Brain (organoid and tissue), 16 donors: ENCODE measurements at places on chromosomes 1 and 21. TPM values are rescaled to one million over a fixed set of nuclear protein-coding genes. Genes with fewer than 3 reads are reported as not detected.

GRCh38 chr1:58308206-58308605, 238.3 kb downstream of the OMA1 start:
- no peak for DNase-seq

MMEL1 gene
- polyA plus RNA-seq: 1.3 TPM

- no peak for DNase-seq
Measured at GRCh38 chr1:156471496-156472490, 28.8 kb downstream of the MEF2D start.

- no peak for DNase-seq
Measured at GRCh38 chr21:25246546-25246945, 360.7 kb downstream of the MRPL39 start.

TMEM61 gene
- polyA plus RNA-seq: 11.7 TPM

GRCh38 chr1:243801378-243801777, 48.7 kb downstream of the AKT3 start:
- no peak for DNase-seq

DNA sequence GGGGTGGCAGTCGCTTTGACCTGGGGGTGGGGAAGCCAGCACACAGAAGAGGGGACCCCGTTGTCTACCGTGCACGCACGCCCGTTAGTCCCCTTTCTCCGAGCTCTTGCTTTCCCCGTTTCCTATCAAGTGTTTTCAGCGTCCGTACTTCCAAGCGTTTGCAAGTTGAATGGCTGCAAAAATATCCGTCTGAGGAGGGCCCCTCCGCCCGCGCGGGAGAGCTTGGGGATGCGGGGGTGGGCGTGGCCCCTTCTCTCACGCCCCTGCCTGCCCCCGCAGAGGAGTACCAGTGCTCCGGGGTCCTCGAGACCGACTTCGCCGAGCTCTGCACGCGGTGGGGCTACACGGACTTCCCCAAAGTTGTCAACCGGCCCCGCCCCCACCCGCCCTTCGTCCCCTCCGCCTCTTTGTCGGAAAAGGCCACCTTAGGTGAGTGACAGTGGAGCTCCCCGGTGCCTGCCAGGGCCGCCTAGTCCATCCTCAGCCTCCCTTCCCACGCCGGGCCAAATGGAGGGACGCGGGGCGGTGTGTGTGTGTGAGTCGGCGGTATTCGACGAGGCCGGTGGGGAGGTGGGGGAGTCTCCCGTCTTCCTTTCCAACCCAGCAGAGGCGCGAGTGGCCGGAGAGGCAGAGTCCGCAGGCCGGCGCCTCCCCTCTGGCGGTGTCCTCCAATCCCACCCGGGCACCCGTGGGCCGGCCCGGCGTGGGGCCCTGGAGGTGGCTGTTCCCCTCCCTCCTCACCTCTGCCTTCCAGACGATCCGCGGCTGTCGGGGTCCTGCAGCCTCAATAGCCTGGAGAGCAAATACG, 3.4 kb downstream of the LRRC71 start:
- no peak for DNase-seq

DNA sequence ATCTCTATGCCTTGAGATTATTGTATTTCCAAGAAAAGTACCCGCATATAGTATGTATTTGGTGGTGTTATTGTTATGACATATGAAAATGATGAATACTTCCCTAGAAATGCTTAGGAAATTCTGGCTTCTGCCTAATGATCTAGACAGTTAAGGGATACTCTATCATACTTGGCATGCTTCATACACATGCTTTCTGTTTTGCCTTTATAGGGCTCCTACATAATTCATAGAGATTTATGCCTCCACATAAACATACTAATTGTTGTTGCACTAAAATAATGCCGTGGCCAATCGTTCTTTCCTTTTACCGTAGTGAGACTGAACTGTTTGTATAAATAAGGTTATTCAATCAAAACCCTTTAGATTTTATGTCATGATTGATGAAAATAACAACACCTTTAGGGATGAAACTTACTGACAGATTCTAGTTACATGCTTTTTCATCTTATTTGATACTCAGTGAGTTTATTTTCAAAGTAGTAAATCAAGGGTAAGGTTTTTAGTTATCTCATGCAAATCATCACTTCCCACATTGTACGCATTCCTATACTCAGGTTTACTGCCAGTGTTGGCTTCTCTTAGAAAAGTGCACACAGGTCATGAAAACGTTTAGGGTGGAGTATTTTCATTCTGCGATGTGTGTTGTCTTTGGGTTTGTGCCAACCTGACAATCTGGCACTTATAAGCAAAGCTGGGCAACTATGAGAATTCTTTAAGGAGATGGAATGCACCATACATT, 40.5 kb upstream of the SCYL3 start:
- DNase-seq: no peak

- peak; percentile 57 for DNase-seq
Measured at GRCh38 chr1:228465571-228466146, 21.5 kb upstream of the RNF187 start.

DNA sequence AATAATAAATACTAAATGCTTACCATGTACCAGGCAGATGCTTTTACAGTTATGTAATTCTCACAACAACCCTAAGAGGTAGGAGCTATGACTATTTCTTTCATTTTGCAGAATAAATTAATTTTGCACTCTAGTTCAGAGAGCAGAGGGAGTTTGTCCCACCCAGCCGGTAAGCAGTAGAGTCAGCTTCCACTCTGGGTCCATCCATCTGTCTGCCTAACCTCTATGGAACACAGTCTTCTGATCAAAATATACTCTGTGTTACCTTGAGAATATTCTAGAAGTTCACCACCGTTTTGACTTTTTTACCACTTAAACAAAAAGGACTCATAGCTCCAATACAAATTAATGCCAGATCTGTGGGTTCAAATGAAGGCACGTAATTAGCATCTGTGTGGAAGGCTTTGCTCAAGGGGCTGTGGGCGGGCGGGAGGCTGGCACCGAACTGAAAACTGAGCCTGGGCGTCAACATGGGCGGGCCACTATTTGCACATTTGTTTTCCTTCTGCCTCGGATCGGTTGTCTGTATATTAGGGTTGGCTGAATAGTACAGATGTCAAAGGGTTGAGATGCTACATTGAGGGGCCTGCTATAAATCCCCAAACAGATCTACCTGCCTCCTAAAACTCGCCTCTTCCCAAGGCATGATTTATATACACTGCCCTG, 33.1 kb upstream of the LMO4 start:
- DNase-seq: no peak

OLFML3 gene
- polyA plus RNA-seq: 17.0 TPM

DNA sequence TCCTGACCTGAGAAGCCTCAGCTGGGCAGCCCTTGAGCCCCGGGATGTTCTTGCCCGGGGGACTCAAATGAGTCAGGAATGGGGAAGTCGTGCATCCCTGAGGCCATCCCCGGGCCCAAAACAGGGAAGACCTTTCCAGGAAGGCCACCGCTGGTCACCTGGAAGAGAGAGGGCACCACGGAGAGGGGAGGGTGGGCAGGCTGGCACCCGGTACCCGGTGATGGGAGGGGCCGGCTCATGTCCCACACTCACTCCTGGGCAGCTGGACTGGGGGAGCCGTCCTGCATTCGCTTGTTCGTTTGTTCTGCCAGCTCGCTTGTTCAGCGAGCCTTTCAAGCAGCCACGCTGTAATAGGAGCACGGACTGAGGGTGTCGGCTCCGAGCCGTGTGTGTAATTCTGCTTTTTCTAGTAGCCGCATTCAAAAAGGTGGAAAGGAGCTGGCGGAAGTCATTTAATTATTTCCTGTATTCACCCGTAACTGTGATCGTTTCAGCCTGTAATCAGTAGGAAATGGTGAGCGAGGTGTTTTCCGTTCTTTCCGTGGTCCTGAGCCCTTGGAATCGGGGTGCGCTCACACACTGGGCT, 48.4 kb upstream of the CCDC27 start:
- no peak for DNase-seq

FTCD gene
- polyA plus RNA-seq: 4.5 TPM

C8B gene
- polyA plus RNA-seq: not detected

DNA sequence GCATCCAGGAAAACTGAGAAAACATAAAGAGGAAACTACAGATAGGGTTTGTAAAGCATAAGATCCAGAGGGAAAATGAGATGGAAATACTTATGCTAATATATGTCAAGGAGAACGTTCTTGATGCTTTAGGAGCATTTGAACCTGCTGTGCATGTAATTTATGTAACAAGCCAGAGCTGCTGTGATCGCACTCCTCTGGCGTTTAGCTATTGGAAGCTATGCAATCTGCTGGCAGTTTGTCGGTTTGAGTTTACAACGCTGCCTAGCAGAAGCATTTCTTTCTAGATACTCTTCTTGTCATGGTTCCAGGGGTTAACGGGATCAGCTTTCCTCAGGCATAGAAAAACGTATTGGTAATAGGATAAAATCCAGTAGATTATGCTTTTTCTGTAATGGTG, 182.7 kb downstream of the KCNH1 start:
- DNase-seq: peak; percentile 41

DNA sequence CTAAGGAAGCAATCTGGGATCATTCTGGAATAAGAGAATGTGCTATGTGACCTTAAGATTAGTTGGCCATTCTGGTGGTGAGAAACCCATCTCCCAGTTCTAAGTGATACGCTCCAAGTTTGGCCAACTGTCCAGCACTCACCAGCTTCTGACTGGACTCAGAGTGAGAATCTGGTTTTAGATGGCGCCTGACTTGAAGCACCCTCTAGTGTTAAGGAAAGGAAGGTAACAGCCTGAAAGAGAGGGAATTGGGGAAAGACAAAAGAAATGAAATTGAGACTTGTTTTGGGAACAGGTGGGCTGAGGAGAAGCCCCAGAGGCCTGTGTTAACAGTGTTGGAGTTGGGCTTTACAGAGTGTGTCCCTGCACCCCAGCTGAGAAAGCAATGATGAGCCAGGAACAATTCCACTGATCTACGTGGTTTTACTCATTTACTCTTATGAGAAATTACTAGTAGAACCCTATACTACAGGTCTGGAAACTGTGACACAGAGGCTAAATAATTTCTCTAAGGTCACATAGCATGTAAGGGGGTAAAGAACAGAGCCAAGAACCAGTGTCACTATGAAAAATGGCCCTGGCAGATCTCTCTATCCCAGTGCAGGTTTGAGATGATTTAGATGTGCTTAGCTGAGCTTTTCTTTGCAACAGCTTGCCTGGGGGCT, 9.3 kb upstream of the FCAMR start:
- no peak for DNase-seq

- no peak for DNase-seq
Measured at GRCh38 chr1:229383961-229384360, 41.1 kb upstream of the CCSAP start.

GRCh38 chr1:208036918-208037766, 126.2 kb upstream of the CD34 start:
- no peak for DNase-seq

- DNase-seq: peak; percentile 5
Measured at GRCh38 chr1:118785246-118785645, 202.9 kb downstream of the TBX15 start.

- no peak for DNase-seq
Measured at GRCh38 chr1:9629445-9630201, 21.9 kb upstream of the PIK3CD start.

TMEM54 gene
- polyA plus RNA-seq: 51.4 TPM

DNA sequence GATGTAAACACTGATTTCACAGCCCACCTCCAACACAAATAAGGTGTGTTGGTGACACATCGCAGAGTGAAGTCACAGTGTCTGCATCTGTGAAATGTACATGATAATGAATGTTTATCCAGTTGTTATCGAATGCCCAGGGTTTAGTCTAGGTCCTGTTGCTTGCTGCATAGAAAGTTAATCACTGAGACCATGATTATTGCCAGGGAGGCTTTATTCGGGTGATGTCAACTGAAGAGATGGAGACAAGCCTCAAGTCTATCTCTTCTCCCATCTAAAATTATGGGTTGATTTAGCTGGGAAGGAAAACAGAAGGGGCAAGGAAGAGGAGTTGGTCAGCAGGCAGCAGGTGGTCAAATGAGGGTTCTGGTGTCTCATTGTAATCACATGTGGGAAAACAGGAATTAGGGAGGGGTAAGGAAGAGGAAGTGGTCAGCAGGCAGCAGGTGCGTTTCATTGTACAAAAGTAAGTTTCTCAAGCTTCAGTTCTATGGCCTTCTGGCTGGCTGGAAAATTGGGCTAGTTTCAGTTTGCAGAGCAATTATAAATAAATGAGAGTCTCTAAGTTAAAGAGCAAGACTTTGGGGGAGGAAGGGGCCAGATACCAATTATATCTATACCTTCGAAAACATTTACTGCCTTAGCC, 146.3 kb upstream of the DNAH14 start:
- DNase-seq: no peak

- no peak for DNase-seq
Measured at GRCh38 chr1:10299151-10299550, 88.8 kb downstream of the KIF1B start.

DNA sequence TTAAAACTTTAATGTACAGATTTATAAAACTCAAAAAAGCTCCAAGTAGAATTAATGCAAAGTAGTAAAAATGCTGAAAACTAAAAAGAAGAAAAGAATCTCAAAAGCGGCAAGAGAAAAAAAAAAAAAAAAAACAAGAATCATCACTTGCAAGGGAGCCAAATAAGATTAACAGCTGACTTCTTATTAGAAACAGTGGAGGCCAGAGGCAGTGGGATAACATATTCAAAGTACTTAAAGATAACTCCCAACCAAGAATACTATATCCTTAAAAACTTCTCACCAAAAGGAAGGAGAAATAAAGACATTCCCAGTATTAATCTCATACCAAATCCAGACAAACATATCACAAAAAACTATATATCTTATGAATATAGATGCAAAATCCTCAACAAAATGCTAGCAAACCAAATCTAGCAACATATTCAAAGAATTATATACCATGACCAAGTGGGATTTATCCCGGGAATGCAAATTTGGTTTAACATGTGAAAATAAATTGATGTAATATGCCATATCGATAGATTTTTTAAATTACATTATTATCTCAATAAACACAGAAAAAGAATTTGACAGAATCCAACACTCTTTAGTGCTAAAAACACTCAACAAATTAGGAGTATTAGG, 62.7 kb downstream of the CAMK2N1 start:
- DNase-seq: no peak

GRCh38 chr1:181090641-181091126, 2.2 kb downstream of the IER5 start:
- no peak for DNase-seq
